ENCODE measurements at places on chromosomes 3 and 15.

DNA sequence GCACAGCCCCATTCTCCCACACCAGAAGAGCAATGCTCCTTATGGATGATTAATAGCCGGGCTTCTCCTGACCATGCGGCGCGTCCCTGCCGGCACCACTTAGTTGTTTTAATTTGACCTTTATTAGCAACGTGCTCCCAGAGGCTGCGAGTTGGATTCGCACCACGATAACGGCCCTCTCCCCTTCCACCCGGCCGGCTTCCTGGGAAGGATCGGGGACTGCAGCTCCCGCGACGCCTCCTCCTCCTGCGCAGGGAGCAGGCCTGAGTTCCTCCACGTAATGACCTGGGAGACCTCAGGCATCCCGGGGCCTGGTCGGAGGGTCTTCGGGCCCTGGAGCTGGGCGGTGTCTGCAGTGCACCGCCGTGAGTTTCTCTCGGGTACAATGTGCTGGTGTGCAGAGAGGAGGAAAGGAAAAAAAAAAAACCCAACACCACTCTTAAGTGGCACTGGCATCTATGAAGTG, 243.3 kb upstream of the TOPAZ1 start:
- DNase-seq, result no peak

DNA sequence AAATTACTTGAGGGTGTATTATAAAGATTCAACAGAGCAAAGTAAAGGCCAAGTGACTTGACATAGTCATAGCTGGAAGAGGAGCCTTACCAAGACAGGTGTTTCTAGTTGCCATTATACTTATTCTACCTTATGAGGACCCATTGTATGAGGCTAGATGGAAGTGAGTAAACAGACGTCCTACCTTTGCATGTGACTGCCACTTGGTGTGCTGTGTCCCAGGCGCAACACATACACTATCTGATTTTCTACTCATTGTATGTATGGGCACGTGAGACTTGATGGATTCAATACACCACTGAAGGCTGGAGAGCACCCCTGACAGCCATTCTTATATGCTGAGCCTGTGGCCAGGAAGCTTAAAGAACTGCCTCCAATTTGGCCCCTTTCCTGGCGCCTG, 40.5 kb downstream of the BOC start:
- DNase-seq, result no peak

- no peak for DNase-seq
Measured at GRCh38 chr15:52730173-52730572, 51.0 kb upstream of the ATOSA start.

DNA sequence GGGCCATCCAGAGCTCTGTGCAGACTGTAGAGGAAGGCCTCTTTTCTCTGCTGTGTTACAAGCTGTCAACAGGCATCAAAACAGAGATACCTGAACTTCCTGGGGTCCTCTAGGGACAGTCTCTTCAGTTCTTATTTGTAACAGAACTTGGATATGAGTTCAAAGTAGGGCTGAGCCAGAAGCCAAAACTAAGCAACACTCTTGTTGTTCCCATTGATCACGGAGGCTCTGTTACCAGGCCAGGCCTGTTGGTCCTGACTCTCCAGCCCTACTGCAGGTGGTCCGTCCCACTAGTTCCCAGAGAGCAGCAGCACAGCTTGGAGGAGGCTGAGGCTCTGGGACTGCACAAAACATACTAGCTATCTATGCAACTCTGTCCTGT, 13.1 kb upstream of the AHSG start:
- no peak for DNase-seq

DNA sequence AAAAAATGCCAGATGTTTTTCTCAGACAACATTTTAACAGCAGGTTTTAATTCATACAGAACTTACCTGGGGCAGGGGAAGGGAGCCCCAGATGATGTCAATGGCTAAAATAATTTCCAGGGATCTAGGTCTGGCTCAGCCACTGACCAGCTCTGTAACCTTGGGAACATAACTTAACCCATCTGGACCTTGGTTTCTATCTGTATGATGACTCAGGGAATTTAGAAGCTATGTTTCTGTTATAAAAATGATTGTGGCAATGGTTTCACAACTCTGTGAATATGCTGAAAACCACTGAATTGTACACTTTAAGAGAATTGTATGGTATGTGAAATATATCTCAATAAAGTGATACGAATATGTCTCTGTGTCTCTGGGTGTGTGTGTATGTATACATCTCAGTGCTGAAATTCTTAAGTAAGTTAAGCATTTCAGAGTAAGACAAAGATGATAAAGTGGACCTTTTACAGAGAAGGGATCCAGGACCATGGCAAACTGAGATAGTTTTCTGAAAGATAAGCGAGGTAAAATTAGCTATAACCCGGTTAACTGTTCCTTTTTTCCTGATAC, 2.9 kb downstream of the SH3GL3 start:
- no peak for DNase-seq

DNA sequence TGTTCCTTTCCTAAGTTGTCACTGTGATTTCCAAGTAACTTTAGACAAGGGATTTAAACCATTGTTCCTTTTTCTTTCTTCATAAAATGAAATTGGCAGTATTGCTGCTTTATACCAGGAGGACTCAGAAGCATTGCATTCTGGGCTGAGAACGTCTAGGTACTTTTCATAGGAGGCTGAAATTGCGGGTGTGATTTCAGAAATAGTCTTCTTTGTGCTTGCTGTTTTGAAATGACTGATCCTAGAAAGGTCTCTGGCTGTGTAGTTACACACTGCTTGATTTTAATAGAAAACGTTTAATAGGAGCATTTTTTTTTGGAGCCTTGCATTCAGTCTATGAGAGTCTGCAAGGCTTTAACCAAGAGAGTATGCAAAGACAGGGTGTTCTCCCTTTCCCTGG, 56.3 kb downstream of the PPM1L start:
- no peak for DNase-seq

Data from NCI-H1092 (cell line).